MCF 10A (cell line): ENCODE measurements at places on chromosomes 16 and 17. TPM values are rescaled to one million over a fixed set of nuclear protein-coding genes. Genes with fewer than 3 reads are reported as not detected.

GRCh38 chr17:19730843-19731242 lies 14.5 kb upstream of the SLC47A2 start:
- peak overlapping the region; percentile 42 for H3K27ac ChIP-seq
- DNase-seq = no peak
- peaks cover 15% of the 10 kb centered on the region for H3K4me1 ChIP-seq
- no peak overlapping the region for H3K4me3 ChIP-seq

DNA sequence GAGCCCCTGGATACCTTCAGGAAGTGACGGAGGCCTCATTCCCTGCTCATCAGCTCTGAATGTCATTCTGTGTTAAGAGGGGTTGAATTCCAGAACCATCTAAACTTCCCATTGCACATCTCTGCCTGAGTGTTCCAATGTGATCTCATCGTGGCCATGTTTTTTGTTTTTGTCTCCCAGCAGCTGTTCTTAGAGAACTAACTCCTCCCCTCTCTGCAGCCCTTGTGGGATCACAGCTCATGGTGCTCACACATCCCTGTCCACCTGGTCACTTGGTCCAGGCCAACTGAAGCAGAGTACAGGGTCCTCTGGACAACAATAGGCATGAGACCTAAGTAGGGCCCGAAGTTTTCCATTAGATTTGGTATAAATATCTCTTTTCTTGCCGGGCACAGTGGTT lies 6.0 kb upstream of the SYT17 start:
- no peak overlapping the region for H3K4me3 ChIP-seq
- no peaks in the 10 kb centered on the region for H3K4me1 ChIP-seq
- DNase-seq = no peak
- peaks cover 17% of the 10 kb centered on the region for H3K27me3 ChIP-seq
- no peak overlapping the region for H3K27ac ChIP-seq

DNA sequence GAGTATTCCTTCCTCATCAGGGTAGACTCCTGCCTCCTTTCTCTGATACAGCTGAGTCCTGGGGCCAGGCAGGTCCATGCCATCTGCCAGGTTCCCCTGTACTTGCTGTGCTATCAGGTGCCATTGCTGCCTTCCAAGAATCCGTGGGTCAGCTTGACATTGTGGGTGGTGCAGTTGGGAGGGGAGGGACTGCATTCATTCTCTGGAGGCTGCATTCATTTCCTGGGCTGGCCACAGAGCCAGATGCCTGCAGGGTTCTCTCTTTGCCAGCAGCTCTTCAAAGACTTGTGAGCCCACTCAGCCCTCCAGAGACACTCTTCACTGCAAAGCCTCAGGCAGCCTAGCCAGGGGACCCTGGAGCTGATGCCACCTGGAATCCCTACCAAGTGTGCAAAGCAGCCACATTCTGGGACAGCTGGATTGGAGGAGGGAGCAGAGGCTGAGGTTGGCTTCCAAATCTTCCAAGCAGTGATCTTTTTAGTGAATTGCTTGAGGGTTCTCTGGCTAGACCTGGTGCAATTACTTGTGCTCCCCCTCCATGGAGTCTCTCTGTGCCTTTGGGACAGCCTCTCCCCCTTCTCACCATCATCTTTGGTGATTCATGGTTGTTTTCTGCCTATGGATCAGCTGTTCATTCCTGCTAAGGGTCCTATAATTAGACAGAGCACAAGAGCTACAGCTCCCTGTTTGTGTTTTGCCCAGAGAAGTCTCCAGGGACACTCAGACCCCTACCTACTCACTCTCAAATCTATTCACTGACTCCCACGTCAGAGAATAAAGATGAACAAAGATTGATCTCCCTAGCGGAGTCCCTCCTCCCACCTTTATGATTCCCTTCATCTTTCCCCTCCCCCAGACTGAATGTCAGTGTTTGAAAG lies 20.9 kb downstream of the ANKFN1 start:
- no peak for DNase-seq
- H3K27ac ChIP-seq = no peak overlapping the region
- H3K4me1 ChIP-seq = no peaks in the 10 kb centered on the region
- no peaks in the 10 kb centered on the region for H3K36me3 ChIP-seq

- H3K36me3 ChIP-seq = no peaks in the 10 kb centered on the region
- H3K27me3 ChIP-seq = no peaks in the 10 kb centered on the region
- no peak overlapping the region for H3K4me3 ChIP-seq
- peak overlapping the region; percentile 90 for H3K27ac ChIP-seq
- DNase-seq = no peak
Observed at GRCh38 chr17:47225911-47226688, 17.0 kb downstream of the MYL4 start.

DNA sequence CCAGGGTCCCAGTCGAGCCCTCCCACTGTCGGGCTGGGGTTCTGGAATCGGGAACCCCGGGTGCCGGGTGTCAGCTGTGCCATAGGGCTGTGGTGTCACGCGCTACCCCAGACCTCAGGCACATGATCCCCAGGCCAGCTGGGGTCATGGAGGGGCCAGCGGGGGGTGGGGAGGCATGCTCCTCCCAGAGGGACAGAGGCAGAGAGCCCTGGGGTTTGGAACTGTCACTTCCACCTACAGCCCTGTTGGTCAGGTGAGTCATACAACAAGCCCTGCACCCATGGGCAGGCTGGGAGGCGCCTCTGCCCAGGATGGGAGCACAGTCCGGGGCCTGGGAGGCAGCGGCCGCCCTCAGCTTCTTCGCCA lies 63.0 kb downstream of the BAIAP2 start:
- peaks cover 33% of the 10 kb centered on the region for H3K36me3 ChIP-seq
- no peaks in the 10 kb centered on the region for H3K27me3 ChIP-seq
- peak overlapping the region; percentile 37 for H3K4me3 ChIP-seq

GRCh38 chr16:72829846-72830775 lies 217.8 kb downstream of the ZFHX3 start:
- H3K4me3 ChIP-seq = no peak overlapping the region
- no peaks in the 10 kb centered on the region for H3K27me3 ChIP-seq
- H3K27ac ChIP-seq = no peak overlapping the region
- peaks cover 4% of the 10 kb centered on the region for H3K4me1 ChIP-seq

- no peak for DNase-seq
- no peaks in the 10 kb centered on the region for H3K27me3 ChIP-seq
- H3K36me3 ChIP-seq = peaks cover 38% of the 10 kb centered on the region
- no peak overlapping the region for H3K4me3 ChIP-seq
- no peak overlapping the region for H3K27ac ChIP-seq
Observed at GRCh38 chr17:57625957-57626356, 119.1 kb downstream of the CCDC182 start.

DNA sequence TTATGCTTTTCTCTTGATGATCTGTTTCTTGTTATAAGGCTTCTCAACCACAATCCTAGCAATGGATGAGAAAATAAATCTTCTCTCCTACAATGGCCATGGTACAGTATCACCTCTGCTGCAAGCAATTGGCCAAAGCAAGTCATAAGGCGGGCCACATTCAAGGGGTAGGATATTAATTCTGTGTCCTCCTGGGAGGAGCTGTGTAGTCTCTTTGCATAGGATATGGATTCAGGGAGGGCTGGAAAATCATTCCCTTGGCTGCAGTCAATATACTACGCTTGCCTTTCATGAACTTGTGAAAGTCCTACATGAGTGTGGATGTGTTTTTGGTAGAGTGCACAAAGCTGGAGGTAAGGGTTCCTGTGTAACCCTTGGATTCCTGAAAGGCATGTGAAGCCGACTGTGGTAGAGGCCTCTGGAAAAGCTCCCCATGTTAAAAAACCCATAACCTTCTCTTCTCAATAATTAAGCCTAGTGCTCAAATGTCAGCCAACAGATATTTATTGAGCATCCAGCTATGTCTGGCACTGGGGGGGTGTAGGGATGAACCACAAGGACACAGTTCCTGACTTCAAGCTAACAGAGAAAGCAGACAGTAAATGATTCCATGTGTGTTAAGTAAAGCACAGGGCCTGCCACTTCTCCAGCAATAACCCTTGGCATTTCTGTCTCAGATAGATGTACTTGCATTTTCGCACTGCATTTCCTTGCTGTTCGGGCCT lies 147.6 kb upstream of the HS3ST3A1 start:
- H3K4me3 ChIP-seq = no peak overlapping the region
- no peak for DNase-seq
- H3K27ac ChIP-seq = no peak overlapping the region
- H3K36me3 ChIP-seq = no peaks in the 10 kb centered on the region
- peaks cover 12% of the 10 kb centered on the region for H3K4me1 ChIP-seq

- no peak overlapping the region for H3K4me3 ChIP-seq
- no peak overlapping the region for H3K27ac ChIP-seq
- no peaks in the 10 kb centered on the region for H3K36me3 ChIP-seq
- no peak for DNase-seq
- H3K27me3 ChIP-seq = no peaks in the 10 kb centered on the region
Observed at GRCh38 chr16:9874219-9874618, 308.0 kb downstream of the GRIN2A start.

GRCh38 chr16:51012396-51012795 lies 138.7 kb downstream of the SALL1 start:
- peaks cover 13% of the 10 kb centered on the region for H3K27me3 ChIP-seq
- no peaks in the 10 kb centered on the region for H3K4me1 ChIP-seq
- no peak overlapping the region for H3K27ac ChIP-seq
- H3K36me3 ChIP-seq = no peaks in the 10 kb centered on the region
- H3K4me3 ChIP-seq = no peak overlapping the region

- peaks cover 92% of the 10 kb centered on the region for H3K36me3 ChIP-seq
- no peak overlapping the region for H3K4me3 ChIP-seq
- no peaks in the 10 kb centered on the region for H3K4me1 ChIP-seq
Observed at GRCh38 chr16:50079397-50080140, 13.8 kb downstream of the HEATR3 start.

DNA sequence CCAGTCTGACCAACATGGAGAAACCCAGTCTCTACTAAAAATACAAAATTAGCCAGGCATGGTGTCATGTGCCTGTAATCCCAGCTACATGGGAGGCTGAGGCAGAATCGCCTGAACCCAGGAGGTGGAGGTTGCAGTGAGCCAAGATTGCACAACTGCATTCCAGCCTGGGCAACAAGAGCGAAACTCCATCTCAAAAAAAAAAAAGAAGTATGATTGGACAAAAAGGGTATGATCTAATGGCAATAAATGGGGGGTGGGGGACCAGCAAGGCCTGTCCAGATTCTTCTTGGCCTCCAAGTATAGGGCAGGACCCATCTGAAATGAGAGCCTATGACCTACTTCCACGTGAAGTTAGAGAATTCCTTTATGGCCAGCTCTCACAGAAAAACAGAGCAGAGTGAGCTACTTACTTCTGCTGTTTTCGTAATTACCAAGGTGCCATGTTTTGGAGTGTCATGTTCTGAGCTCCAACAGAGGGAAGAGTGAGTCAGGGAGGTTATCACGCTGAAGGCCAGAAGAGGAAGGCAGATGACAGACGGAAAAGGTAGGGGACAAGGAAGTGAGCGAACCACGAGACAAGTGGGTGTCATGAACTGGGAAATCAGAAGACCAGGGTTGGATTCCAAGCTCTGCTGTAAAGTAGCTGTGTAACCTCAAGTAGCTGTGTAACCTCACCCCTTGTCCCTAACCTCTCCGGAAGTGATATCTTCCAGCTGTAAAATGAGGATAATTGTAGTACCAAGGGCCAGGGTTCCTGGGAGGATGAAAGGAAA lies 3.6 kb upstream of the ZMYND15 start:
- H3K36me3 ChIP-seq = peaks cover 20% of the 10 kb centered on the region
- peaks cover 30% of the 10 kb centered on the region for H3K4me1 ChIP-seq
- DNase-seq = no peak
- no peaks in the 10 kb centered on the region for H3K27me3 ChIP-seq

- H3K4me1 ChIP-seq = peaks cover 6% of the 10 kb centered on the region
- no peak for DNase-seq
- no peak overlapping the region for H3K4me3 ChIP-seq
Observed at GRCh38 chr17:44956998-44957981, 9.7 kb upstream of the KIF18B start.

DNA sequence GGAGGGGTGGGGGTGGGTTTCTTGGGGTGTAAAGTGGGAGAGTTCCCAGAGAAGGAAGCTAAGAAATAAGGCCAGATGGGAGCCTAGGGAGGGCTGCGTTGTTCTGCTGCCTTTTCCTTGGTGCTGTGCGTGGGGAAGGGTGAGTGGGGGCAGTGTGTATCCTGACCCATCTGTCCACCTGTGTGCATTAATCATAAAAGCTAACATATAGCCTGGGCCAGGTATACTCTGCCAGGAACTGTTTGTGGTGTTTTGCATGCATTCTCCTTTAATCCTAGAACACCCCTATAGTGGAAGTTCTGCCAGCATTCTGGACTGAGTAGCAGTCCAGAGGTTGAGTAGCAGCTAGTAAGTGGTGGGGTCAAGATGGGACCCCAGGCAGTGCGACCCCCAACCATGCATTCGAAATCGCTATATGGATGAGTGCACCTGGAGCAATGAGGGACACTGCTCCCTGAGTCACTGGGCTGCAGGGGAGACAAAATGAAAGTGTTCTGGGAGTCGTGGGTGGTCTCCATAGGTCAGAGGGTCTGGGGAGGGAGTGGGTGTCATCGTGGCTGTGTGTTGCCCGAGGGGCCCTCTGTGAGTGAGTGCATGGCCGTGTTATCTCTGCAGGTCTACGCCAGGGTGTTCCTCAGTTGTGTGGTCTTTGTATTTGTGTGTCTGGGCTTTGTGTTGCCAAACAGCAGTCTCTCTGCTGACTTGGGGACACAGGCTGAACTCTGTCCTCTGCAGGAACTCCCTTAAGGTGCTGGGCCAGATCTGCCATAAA lies 1.3 kb downstream of the ERBB2 start:
- peak overlapping the region; percentile 56 for H3K27ac ChIP-seq
- no peaks in the 10 kb centered on the region for H3K36me3 ChIP-seq
- no peaks in the 10 kb centered on the region for H3K27me3 ChIP-seq
- no peak for DNase-seq
- H3K4me3 ChIP-seq = peak overlapping the region; percentile 81

GRCh38 chr17:37278247-37278894 lies 97.4 kb upstream of the C17orf78 start:
- no peak for DNase-seq
- no peaks in the 10 kb centered on the region for H3K27me3 ChIP-seq
- H3K4me3 ChIP-seq = no peak overlapping the region
- H3K36me3 ChIP-seq = peaks cover 64% of the 10 kb centered on the region

GRCh38 chr16:11611871-11612664 lies 25.3 kb upstream of the LITAF start:
- peaks cover 37% of the 10 kb centered on the region for H3K4me1 ChIP-seq
- H3K4me3 ChIP-seq = no peak overlapping the region
- peak overlapping the region; percentile 90 for H3K27ac ChIP-seq
- H3K36me3 ChIP-seq = peaks cover 15% of the 10 kb centered on the region

Gene SPATA32
- not detected in 2 replicates for total RNA-seq

Gene MYH13
- not detected in 2 replicates for total RNA-seq

Gene HSD17B1
- total RNA-seq = 13.0 and 18.1 TPM in 2 replicates

Gene TEKT1
- total RNA-seq = 0.27 TPM in 1 of 2 replicates, not detected in the other

Gene CCDC92B
- not detected in 2 replicates for total RNA-seq
